ENCODE measurements at places on chromosomes 1 and 21. TPM values are rescaled to one million over a fixed set of nuclear protein-coding genes. Genes with fewer than 3 reads are reported as not detected.
A peak's percentile ranks its signal among the peaks of the same experiment; 100 is the strongest.

Gene LENEP
- total RNA-seq, result 0.18 TPM

Gene COL6A2
- not detected for total RNA-seq

Gene BPNT1
- total RNA-seq, result 23.7 TPM

GRCh38 chr1:231199868-231200267, 38.0 kb downstream of the TRIM67 start:
- no peak for DNase-seq

- no peak for DNase-seq
Observed at GRCh38 chr1:156539818-156540355, 32.5 kb downstream of the IQGAP3 start.

DNA sequence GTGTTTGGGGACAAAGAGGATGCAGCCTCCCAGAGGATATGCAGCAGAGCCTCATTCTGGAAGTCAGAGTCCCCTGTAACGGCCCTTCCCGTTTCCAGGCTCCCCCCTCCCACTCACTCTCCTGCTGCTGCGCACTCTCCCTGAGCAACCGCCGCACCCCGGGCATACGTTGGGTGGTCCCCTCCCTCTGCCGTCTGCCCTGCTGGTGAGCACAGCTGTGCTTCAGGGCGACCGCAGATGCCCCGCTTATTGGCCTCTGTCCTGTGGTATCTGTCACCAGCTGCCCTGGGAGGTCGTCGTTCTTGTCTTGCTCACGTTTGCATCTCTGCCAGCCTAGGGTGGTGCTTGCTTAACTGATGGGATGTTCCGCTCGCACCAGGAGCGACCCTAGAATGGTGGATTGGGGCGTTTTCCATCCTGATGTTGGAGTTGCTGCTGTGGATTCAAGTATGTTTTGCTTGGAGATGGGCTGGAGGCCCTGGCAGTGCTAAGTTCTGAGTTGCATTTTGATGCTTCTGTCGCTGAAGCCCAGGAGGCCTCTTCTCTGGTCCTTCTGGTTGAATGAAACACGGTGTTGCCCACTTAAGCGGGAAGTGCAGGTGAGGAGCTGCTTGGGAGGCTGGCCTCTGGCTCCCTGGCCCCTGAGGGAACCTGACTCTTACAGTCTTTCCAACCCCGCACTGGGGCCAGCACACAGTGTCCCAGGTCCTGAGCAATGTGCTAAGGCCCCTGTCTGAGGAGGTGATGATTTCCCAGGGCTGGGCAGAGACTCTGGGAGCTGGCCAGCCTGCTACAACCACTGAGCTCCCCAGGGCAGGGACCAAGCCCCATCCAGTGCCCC, 3.2 kb downstream of the TMEM201 start:
- DNase-seq, result no peak

DNA sequence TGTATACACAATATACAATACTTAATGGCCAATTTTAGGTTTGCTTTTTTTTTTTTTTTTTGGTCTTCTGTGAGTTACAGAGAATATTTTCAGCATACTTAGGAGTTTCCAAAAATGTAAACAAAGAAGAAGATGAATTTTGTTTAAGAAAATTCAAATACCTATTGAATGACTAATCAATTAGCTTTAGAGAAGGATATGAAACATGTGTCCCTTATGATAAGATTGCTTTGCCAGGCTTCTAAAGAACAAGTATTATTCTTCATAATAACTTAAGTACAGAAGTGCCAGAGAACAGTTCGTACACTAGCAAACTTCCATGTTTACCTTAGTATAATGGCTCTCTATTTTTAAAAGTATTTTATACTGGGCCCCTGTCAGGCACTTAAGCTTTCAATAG, 1191.0 kb upstream of the NCAM2 start:
- DNase-seq, result no peak

DNA sequence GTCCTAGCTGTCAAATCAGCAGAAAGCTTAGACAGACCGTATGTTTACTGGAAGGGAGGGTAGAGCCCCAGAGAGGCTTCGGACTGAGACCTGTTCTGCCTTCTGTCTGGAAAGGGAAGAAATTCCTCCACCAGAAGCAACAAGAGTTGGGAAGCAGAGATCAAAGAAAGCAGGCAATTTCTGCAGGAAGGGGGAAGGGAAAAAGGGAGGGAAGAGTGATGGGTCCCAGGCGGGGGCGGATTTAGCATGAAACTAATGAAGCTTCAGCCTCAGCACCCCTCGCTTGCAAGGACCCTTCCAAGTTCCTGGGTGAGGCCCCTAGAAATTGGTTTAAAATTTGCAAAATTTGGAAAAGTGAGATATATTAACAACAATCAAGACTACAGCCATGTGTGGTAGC, 26.6 kb upstream of the FAM20B start:
- no peak for DNase-seq

GRCh38 chr1:205688171-205689080, 8.1 kb upstream of the SLC45A3 start:
- no peak for DNase-seq

- DNase-seq, result no peak
Observed at GRCh38 chr1:187622545-187622944, 793.8 kb downstream of the PLA2G4A start.

DNA sequence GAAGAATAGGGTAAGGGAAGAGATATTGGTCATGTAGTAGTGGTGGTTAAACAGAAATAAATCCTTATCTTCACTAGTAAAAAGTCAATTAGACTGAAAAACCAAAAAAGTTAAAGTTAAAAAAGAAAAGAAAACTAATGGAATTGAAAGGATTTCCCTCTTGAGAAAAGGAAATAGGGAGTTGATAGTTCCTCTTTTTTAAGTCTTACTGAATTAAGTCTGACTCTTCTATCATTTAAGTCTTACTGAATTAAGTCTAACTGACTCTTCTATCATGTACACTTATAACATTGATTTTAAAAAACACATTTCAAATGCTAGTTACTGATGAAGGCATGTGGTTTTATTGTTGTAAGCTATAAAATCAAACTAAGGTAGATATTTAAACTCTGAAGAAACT, 49.5 kb upstream of the TENT5C start:
- DNase-seq, result no peak

DNA sequence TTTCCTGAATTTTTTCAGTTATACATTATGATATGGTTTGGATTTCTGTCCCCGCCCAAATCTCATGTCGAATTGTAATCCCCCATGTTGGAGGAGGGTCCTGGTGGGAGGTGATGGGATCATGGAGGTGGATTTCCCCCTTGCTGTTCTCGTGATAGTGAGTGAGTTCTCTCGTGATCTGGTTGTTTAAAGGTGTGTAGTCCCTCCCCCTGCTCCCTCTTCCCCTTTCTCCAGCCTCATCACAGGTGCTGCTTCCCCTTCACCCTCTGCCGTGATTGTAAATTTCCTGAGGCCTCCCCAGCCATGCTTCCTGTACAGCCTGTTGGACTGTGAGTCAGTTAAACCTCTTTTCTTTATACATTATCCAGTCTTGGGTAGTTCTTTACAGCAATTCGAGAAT, 93.2 kb upstream of the HNRNPU start:
- DNase-seq, result no peak

- no peak for DNase-seq
Observed at GRCh38 chr1:230077436-230078213, 10.6 kb downstream of the GALNT2 start.

- DNase-seq, result no peak
Observed at GRCh38 chr1:66172272-66172671, 361.7 kb upstream of the SGIP1 start.

GRCh38 chr21:36966821-36967768, 626 bp upstream of the HLCS start:
- peak; percentile 7 for DNase-seq

GRCh38 chr1:44515416-44515815, 110.4 kb downstream of the RNF220 start:
- no peak for DNase-seq

DNA sequence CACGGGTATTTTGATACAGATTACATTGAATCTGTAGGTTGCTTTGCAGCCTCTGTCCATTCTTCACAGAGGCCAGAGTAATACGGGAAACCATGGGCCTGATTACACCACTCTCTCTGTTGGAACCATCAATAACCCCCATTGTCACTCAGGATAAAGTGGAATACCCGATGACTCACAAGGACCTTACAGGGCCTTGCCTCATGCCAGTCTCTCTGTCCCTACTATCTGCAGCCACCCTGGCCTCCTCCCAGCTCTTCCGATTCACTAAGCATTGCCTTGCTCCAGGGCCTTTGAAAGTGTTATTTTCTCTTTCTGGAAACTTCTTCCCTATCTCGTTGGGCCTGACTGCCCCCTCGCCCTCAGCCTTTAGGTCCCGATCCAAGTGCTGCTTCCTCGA, 61.7 kb downstream of the HMGB4 start:
- DNase-seq, result no peak

GRCh38 chr21:34790834-34791233, 122.0 kb downstream of the CLIC6 start:
- no peak for DNase-seq

- no peak for DNase-seq
Observed at GRCh38 chr1:76274718-76275117, 200.2 kb downstream of the ST6GALNAC3 start.

DNA sequence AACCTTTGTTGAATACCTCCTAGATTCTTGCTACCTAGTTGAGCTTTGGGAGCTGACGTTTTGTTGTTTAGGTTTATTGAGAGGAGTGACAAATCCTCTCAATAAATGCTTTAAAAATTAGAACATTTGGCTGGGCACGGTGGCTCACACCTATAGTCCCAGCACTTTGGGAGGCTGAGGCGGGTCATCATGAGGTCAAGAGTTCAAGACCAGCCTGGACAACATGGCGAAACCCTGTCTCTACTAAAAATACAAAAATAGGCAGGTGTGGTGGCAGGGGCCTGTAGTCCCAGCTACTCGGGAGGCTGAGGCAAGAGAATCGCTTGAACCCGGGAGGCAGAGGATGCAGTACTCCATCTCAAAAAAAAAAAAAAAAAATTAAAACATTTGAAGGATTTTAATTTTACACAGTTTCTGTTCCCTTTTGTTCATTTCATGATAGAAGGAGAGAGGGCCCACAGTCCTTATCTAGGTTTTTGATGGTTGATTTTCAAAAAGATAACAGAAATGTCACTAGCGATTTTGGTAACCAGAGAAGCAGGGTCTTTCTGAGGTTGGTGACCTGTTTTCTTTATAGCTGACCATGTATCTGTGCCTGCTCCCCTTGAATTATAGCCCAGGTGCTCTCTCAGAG, 44.2 kb upstream of the PIGV start:
- no peak for DNase-seq

GRCh38 chr1:203172184-203173010, 3.2 kb downstream of the MYBPH start:
- DNase-seq, result peak; percentile 80

DNA sequence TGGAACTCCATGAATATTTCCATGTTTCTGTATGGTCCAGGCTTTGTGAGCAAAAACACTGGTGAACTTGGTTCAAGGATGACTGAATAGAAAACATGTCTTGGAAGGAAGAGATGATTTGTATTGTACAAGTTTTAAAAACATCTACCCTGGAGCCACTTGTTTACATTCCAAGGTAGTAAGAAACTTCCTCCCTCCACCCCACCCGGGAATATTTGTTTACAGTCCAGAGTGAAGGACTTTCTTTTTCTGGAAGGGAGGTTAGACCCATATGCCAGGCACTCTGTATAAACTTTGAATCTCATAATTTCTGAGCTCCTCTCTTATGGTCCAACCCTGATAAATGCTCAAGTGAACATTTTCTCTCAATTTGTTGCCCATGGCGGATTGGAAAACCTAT, 323.3 kb upstream of the LYPLAL1 start:
- DNase-seq, result no peak

GRCh38 chr1:118984086-118984721, 3.9 kb downstream of the TBX15 start:
- no peak for DNase-seq

DNA sequence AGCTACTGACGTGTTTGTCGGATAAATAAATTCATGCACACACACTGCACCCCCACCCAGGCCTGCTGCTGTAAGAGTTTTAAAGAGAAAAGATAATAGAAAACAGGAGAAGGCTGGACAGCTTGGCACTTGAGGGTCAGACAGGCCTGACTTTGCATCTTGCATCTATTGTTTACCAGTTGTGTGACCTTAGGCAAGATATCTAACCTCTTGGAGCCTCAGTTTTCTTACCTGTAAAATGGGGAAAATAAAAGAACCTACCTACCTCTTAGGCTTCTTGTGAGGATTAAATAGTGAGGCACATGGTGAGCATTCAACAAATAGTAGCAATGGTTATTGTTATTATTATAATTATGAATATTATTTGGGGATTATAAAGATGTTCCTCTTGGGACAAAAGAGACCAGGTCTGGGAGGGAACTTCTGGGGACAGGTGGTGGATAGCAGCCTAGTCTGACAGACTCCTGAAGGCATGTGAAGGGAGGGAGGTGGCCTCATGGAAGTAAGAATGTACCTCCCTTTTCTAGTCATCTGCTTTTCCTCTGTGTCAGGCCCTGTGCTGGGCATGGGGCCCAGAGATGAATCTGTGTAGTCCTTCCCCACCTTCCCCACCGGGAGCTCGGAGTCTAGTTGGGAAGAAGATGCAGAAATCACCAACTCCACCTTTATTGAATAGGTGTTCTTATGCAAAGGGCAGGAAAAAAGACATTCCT, 18.3 kb upstream of the EPB41 start:
- DNase-seq, result no peak

DNA sequence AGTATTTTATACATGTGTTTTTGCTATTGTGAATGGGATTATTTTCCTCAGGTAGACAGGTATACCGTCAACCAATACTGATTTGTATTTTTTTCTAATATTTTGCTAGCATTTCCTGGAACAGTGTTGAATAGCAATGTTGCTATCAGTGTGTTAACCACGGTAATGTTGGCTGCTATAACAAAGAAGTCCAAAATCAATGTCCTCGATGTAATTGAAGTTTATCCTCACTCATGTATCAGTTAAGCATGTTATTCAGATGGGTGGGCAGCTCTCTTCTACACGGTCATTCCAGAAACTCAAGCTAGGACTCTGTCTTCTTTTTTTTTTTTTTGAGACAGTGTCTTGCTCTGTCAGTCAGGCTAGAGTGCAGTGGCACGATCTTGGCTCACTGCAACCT, 24.3 kb downstream of the DOP1B start:
- no peak for DNase-seq

DNA sequence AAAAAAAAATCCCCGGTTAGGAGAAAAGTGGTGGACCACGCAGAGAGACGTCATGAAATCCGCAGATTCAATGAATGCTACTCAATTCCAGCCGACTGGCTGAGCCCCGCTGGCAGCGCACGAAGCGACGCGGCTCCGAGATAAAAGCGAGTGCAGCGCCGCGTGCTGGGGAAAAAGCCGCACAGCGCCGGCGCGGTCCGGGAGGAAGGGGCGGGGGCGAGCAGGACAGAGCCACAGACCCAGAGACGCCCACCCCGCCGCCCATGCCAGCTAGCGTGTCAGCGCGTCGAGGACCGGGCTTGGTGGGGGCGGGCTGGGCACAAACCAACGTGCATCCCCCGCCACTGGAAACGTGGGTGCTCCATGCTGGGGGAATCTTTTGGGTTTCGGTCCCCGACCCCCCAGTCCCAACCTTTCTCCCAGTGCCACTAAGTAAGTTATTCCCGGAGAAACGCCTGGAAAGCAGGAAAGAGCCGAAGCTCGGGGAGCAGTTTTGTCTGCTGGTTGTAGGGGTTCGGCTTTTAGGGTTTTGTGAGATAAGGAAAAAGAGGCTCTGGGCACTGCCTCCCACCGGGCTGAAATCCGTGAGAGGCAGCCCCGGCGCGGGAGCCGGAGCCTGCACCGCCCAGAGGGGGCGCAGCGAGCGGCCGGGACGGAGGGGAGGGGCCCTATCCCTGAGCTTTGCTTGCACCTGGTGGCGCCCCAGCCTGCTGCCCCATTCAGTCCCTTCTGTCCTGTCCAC, at the start of gene KCNJ6:
Gene KCNJ6, minus strand, starts transcription at position 148 of the 742 bp plus-strand sequence. CDS start 75,775 bp downstream, outside the sequence.
- DNase-seq, result no peak
